ENCODE measurements at places on chromosomes 4 and X.

DNA sequence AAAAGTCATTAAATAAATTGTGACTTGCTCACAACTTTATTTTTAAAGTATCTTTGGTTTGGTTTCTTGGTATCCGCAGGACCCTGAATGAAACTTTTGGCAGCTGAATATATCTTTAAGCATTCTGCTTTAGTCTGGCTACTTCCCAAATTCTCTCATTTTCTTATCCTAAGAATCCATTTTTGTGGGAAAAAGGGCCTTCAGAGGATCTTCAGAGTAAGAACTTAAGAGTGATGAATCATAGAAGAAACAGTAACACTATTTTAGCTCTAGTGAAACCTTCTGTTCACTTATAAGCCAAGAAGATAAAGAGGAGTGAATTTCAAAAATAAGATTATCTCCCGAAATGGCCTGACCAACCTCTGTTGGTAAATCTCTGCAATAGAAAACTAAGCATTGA, 540.6 kb upstream of the MAGEB18 start:
- no peak for DNase-seq

- DNase-seq: no peak
Observed at GRCh38 chr4:110666030-110666429, 43.2 kb upstream of the PITX2 start.

- DNase-seq: no peak
Observed at GRCh38 chrX:13786048-13786447, 30.8 kb downstream of the GPM6B start.

- no peak for DNase-seq
Observed at GRCh38 chr4:168586926-168587325, 90.1 kb downstream of the PALLD start.

GRCh38 chrX:129522184-129523078, 859 bp downstream of the SMARCA1 start:
- DNase-seq: peak; percentile 77
